AG04450 (cell line): ENCODE measurements at places on chromosomes 4 and X. TPM values are rescaled to one million over a fixed set of nuclear protein-coding genes. Genes with fewer than 3 reads are reported as not detected.

DNA sequence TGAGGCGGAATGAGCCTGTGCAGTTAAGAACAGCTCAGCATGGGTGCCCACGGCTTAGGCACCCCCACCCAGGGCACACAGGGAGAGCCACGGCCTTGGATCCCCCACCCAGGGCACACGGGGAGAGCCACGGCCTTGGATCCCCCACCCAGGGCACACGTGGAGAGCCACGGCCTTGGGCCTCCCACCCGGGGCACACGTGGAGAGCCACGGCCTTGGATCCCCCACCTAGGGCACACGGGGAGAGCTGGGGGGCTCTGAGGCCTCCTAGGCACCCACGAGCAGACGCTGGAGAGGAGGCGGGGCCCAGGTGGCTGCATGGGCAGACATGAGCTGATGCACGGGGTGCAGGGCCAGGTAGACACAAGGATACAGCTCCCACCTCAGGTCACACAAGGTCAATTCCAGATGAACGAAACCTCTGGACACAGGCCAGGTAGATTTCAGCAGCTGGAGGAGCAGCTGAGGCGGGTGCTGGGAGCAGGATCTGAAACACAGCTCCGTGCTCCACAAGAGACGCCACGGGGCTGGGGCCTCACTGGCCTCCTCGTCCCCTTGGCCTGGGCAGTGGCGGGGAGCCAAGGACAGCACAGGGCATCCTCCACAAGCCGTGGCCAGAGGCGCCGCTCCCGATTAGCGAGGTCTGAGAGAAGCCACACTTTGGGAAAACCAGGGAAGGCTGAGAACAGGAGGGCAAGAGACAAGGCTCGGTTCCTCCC lies 30.8 kb downstream of the GAK start:
- no peak for DNase-seq

DNA sequence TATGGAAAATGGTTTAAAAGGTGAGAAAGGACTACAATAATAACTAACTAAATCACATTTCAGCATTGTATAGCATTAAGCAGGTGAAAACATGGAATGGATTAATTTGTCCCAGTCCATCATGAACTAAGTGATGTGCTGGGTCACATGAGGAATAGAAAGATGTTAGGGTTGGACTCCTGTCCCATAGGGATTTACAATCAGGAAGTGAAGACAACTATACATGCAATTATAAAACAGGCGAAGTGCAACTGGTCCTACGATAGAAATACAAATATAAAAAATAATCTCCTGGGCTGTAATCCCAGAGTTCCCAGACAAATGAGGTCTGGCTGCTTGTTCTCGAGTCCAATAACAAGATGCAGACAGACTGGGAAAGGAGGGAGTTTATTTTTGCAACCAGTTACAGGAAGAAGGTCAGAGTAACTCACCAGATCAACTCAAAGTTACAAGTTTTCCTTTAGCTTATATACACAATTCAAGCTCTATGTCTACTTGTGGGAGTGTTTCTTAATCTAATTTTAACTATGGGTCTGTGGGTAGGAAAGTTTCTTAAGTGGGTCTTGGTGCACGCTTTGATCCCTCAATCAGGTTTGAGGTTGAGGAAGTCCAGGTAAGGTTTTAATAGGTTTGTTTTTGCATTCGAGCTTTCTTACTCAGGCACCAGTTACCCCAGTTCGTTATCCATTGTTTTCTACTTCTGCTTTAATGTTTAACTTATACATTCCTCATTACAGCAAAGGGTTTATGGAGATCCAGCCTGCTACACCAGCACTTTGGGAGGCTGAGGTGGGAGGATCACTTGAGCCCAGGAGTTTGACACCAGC lies 50.1 kb downstream of the IGFBP7 start:
- no peak for DNase-seq

DNA sequence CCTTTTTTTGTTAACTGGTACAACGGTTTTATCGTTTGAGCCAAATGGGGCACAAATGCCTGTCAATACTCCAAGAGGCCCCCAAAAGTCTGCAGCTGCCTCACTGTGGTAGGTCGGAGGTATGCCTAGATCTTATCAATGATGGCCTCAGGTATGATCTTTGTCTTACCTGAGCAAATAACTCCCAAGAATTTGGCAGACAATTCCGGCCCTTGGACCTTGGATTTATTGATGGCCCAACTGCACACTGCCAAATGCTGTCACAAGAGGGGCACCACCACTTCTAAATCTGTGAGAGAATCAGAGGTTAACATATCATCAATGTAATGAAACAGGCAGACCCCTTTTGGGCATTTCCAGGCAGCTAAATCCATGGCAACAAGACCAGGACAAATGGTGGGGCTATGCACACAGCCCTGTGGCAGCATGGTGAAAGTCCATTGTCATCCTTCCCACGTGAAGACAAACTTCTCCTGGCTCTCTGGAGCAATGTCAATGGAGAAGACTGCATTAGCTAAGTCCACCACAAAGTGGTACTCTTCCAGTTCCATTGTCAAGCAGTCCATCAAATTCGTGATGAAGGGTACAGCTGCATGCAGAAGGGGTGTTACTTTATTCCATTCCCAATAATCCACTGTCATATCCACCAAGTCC lies 28.6 kb downstream of the CXCL13 start:
- no peak for DNase-seq

- no peak for DNase-seq
These were observed 2.1 kb downstream of the NAF1 start for GRCh38 chr4:163164591-163164990.

GRCh38 chrX:49673394-49673793 lies 22.4 kb downstream of the PAGE1 start:
- no peak for DNase-seq

- DNase-seq: no peak
These were observed 138.1 kb upstream of the ZIC3 start for GRCh38 chrX:137427816-137428215.

DNA sequence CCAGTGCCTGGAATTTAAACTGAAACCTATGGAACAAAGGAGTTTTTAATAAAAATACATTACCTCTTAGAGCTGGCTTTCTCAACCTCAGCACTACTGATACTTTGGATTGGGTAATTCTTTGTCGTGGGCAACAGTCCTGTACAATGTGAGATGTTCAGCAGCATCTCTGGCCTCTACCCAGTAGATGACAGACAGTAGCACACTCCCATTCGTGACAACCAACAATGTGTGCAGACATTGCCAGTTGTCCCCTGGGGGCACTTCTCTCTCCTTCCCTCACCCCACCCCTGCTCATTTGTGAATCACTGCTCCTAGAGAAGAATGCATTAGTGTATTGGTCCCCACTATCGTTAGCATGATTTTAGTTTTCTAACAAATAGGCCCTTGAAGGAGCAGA lies 16.2 kb downstream of the GPAT3 start:
- DNase-seq: no peak

- no peak for DNase-seq
These were observed 2302.5 kb downstream of the ARAP2 start for GRCh38 chr4:33941854-33942253.

DNA sequence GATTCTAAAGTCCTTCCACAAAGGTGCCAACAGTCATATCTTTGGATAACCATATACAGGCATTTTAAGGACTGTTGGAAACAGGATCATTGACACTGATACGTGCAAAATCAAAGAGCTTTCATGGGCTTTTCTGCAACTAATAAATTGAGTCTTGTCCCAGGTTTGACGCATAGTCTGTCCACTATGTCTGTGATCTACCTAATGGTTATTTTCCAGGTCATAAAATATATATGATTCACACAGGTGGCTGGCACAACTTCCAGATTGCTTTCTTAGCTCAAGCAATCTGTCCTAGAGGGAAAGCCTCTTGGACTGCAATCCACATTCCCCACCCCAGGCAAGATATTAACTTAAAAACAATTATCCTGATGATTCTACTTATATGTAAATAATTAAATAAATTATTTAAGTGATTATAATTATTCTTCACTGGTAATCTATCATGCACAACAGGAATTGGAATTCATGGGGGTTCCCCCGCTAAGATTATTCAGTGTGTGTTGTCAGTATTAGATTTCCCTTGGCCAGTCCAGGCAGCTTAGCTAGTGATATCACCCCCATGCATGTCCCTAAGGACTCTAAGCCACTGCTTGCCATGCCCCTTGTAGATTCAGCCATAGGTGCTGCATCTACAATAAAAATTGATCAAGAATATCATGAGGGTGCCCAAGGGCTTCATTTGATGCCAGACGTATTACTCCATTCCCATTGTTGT lies 97.8 kb downstream of the TLL1 start:
- DNase-seq: no peak

Gene ZNF711
- polyA plus RNA-seq: 6.0 and 9.3 TPM in 2 replicates
